ENCODE measurements at places on chromosomes 1 and 21.

DNA sequence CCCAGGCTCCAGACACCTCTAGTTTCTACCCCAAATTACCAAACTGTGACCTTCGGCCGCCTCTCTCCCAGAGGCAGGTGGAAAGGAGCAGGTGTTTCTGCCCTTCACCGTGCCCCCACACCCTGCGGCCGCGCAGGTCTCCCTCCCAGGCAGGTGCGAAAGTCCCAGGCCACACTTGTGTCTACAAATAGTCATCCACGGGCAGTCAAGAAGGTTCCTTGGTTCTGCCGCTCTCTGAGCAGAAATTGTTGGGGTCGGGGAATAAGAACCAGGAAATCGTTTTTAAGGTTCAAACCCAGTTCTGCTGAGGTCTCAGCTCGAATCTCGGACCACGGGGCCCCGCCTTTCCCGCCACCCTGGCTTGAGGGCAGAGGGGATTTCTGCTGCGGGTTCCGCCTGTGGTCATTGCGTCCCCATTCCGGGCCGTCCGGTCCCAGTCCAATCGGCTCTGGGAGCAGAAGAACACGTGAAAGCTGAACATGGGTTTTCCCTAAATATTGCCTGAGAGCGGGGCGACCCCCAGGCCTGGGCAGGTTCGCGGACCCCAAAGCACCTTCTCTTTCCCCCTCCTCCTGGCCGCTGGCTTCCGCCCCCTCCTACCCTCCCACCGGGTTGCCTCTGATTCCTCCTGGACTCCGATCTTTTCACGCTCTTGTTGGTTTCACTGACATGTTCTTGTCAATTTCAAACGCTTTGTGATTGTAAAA is 1.2 kb upstream of the ATF3 start:
- DNase-seq = no peak

DNA sequence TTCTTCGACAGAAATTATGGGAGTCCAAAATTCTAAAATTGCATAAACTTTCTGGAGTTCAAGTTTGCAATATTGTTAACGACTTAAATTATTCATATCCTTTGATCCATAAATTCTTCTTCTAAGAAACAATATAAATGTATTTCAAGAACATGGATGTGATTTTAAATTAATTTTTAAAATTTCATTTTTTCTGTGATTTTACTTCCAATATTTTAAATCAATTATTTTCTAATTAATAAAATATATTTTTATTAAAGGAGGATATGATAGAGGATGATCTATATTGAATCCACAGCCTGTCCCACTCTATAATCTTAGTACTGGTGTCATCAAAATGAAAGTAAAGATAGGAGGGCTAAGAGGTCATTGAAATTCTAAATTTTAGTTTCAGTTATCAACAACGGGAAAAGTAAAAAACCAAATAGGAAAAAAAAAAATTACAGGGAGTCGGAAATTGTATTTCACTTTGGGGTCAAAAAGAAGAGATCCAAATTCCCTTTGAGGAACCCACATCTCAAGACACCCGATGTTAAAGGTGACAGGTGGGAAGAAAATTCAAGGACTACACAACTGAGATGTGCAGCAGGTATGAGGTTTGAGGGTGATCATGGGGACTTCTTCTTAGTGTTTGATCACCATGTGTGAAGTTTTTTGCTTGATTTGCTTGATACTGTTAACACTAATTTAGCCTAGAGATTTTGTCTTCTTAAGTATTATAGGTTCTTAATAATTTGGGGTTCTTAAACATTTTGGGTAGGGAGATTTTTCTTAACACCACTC is 154.8 kb upstream of the RGS18 start:
- no peak for DNase-seq

DNA sequence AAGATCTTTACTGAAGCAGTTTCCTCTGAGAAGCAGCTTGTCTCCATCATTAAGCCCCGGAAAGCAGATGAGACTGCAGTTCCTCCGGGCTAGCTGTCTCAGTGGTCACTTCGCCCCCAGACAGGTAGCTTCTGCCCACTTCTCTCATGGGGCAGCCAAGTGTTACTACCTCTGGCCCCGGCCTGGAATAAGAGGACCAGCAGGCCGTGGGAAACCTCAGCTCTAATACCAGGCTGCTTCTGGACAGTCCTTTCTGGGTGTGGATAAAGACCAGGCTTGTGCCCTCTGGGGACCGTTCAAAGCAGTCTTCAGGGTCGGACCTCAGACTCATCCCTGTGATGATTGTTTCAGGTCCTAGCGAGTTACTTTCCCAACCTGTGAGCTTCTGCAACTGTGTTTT is 54.8 kb downstream of the RUNX3 start:
- DNase-seq = no peak

DNA sequence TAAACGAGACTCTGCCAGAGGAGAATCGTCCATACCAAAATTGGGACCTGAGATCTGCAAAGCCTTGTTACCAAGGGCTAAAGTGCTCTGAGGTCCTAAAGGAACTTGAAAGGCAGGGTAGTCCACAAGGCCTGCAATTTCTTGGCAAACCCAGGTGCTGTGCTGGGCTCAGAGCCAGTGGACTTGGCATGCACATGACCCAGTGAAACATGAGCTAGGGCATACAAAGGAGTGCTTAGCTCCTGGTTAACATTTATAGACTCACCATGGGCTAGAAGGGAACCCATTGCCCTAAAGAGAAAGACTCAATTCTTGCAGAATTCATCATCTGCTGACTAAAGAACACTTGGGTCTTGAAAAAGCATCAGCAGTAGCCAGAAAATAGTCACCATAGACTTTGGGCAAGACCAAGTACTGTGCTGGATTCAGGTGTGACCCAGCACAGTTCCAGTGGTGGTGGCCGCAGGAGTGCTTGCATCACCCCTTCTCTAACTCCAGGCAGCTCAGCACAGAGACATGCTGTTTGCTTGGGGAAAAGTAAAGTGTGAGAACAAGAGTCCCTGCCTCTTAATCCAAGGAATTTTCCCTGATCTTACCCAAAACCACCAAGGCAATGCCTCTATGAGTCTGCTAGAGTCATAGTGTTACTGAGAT is 1069.4 kb upstream of the ADGRL2 start:
- no peak for DNase-seq

- DNase-seq = no peak
These were observed 20.6 kb downstream of the CLCA1 start for GRCh38 chr1:86489242-86489878.

DNA sequence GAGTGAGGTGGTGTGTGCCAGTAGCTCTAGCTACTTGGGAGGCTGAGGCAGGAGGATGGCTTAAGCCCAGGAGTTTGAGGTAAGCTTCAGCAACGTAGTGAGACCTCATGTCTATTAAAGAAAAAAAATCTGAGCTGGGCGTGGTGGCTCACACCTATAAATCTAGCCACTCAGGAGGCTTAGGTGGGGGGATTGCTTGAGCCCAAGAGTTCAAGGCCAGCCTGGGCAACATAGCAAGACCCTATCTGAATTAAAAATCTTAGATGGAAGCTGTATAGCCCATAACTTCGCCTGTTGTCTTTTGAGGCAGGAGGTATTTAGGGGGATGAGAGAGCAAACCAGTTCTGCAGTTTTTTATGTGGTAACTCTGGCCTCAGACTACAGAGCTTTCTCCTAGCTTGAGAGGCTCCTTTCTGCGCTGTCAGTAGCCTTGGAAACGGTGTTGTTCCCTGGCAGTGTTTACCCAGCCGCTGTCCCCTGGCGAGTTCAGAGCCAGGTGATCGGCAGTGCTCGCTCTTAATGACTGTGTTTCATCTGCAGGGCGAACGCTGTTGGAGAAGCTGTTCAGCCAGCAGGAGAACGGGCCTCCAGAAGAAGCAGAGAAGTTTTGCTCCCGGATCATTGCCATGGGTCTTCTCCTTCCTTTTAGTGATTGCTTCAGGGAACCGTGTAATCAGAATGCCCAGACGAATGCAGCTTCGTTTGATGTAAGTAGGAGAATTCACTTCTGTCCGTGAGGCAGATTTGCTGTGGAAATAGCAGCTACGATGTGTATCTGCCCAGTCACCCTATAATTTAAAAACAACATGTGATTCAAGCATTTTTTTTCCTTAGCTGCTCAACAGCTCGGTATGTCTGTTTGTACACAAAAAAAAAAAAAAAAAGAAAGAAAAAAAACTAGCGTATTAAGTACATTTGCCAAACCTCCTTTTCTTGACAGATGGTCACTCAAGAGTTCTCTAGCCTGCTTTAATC is 31.2 kb downstream of the FMN2 start:
- no peak for DNase-seq

DNA sequence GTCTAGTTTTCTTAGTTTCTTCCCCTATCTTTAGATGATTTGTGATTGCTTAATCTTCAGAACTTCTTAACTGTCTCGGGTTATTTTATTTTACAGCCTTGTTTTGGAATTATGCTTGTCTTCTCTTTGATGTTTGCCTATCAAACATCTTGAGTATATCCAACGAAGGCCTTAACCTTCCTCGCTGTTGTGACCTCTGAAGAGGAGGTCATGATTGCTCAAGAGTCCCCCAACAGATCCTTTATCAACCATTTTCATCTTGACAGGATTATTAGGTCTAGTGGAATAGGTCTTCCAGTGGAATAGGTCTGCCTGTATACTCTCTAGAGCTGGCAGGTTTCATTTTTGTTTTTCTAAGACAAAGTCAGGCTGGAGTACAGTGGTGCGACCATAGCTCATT is 45.7 kb downstream of the UBE4B start:
- DNase-seq = no peak

DNA sequence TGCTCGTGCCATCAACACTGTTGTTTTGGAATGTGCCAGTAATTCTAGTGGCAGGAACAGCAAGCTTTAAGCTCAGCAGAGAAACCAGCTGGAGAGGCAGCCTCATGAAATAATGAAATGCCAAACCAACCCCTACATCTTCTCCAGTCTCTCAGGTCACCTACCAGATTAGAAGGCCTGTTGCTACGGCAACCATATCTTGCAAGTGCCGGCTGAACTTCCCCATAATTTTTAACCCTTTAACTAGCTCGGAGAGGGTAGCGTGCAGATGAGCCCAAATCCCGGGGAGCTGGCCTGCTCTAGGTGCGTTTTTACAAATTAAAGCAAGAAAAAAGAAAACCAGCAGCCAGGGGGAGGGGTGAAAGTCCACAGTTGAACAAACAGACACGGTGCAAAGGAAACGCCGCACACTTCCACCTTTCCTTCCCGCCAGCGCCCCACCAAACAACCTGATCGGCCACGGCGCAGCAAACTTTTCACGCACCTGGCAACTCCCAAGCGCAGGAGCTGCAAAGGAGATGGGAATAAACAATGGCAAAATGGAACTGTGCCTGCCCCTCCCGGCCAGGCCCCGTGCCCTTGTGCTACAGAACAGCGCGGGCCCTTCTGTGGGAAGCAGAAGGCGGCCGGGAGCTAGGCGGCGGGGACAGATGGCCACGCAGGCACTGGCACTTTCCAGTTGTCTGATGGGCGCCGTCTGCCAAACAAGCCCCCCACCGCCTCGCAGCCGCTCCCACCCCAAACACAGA is 50.1 kb downstream of the SSBP3 start:
- DNase-seq = no peak

DNA sequence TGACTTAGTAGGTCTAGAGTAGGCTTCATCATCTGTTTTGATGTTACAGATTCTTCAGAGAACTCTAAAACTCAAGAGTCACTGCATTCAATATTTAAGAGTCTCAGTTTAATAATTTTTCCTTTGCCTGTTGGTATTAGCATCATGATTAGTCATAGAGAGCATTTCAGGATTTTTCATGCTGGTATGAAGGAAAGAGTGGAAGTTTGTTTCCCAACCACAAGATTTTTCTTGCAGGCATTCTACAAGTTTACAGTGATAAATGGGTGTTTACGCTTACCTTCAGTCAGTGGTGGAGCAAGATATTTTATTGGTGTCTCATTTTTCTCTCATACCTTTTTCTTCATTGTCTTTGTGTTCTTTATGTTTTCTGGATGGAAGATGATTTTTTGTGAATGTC is 58.4 kb upstream of the MYOCOS start:
- no peak for DNase-seq

GRCh38 chr1:231286603-231287002 is 45.6 kb downstream of the GNPAT start:
- no peak for DNase-seq

DNA sequence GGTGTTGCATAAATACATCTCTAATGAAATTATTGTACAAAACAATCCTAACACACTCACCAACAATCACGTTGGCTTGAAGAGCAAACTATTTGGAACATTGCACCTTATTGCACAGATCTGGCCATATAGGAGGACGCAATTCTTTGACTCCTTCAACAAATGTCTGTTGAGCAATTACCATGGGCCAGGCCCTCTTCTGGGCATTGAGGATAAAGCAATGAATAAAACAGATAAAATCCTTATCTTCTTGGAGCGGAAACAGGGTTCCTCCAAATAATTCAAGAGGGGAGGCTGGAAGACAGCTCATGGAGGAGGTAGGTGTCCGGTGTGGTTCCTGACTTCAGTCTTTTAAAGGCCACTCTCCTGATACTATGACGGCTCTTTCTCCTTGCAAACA is 43.3 kb downstream of the PAX7 start:
- DNase-seq = no peak

DNA sequence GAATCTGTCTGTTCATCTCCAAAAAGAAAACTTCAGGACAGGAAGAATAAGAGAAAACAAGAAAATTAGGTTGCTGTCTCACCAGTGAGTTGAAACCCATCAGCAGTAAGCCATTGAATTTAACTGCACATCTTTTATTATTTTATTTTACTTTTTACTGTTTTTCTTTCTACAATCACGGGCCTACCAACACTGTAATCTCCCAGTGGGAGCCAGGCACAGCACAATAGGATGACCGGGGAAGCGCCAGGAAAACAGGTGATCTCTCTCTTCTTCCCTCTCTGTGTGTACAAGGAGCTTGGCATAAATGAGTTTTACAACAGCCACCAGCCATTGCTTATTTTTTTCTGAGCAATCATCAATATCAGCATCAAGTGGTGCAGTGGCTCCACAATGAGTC is 113.1 kb upstream of the ESRRG start:
- no peak for DNase-seq

- no peak for DNase-seq
These were observed 35.8 kb downstream of the C1orf198 start for GRCh38 chr1:230832476-230832875.

DNA sequence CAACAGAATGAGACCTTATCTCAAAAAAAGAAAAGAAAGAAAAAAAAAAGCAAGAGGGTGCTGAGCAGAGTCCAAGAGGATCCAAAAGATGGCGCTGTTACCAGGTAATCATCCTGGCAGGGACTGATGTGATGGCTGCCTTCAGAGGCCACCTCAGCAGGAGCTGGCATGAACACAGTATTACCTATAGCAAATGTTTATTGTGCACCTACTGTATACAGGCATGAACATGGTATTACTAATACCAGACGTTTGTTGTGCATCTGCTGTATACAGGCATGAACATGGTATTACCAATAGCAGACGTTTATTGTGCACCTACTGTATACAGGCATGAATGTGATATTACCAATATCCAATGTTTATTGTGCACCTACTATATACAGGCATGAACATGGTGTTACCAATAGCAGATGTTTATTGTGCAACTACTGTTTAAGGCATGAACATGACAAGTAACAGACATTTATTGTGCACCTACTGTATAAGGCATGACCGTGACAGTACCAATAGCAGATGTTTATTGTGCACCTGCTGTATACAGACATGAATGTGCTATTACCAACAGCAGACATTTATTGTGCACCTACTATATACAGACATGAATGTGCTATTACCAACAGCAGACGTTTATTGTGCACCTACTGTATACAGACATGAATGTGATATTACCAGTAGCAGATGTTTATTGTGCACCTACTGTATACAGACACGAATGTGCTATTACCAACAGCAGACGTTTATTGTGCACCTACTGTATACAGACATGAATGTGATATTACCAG is 115.1 kb upstream of the TMEM51 start:
- DNase-seq = no peak
